NB4 (cell line): ENCODE measurements at places on chromosomes 6 and 20.

DNA sequence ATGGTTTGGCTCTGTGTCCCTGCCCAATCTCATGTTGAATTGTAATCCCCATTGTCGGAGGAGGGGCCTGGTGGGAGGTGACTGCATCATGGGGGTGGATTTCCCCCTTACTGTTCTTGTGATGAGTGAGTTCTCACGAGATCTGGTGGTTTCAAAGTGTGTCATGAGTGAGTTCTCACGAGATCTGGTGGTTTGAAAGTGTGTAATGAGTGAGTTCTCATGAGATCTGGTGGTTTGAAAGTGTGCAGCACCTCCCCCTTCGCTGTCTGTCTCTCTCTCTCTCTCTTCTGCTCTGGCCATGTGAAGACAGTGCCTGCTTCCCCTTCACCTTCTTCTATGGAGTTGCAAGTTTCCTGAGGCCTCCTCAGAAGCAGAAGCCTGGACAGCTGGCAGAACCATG is 87.6 kb downstream of the MYLK4 start:
- peak; percentile 49 for DNase-seq

DNA sequence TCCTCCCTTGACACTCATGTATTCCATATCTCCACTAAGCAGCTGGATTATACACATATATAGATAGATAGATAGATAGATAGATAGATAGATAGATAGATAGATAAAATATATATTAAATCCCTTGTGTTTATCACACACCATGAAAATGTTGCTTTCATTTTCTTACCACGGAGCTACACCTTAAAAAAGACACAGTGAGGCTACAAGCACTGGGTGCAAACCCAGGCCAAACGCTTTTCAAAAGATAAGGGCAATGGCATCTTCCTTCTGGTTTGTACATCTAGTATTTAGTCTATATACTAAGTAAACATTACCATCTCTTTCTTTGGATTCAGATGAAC is 377.1 kb downstream of the ESR1 start:
- DNase-seq = no peak

DNA sequence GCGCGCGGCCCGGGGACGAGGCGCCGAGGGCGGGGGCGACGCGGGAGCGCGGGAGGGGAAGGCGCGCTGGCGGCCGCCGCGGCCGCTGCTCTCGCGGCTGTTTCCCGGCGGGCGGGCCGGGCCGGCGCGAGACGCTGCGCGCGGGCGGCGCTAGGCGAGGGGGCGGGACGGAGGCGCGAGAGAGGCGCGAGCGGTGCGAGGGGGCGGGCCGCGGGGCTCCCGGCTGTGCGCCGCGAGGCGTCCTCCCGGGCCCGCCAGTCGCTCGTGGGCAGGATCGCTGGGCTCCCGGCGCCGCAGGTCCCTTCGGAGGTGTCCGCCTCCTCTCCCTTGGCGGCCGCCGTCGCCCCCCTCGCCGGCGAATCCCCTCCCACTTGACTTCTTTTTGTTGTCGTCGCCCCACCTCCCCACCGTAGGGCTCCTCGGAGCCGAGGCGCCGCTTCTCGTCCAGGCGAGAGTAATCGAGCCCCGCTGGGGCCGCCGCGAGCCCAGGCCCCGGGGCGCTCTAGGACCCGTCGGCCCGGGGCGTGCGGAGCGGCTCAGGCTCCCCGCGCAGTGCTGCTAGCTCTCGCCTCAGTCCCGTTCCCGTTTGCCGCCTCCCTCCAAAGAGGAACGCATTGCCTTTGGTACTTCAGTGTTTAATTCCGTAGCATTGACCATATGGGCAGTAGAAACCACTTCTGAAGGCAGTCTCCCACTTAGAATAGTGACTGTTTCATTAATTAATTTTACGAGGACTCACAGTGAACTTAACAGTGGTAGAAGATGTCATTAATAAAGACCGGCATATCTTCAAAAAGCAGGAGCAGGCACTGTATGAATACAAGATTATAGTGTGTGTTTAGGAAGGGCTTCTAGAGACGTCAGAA is at the start of gene RANBP9:
RANBP9 (minus strand) TSS at position 103 of the 866 bp plus-strand sequence. CDS start 330 bp downstream, outside the sequence.
- DNase-seq = peak; percentile 94

DNA sequence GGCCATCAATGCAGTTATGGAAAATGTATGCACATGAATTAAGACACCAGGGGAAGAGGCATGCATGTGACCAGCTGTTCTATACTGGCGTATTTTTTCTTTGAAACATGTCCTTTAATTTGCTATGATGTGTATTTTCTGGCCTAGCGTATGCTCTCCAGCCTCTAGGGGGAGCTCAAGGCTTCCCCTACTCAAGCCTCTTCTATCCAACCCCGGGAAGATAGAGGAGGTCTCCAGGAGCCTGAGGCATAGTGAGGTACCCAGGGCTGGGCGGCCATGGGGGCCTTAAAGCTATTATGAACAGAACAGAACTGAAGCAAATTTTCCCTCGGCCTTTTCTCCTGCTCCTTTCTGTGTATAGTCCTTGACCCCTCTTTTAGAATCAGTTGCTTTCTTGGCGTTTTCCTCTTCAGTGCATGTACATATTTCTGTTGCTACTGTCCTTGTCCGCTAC is 528.9 kb downstream of the MAFB start:
- peak; percentile 80 for DNase-seq

DNA sequence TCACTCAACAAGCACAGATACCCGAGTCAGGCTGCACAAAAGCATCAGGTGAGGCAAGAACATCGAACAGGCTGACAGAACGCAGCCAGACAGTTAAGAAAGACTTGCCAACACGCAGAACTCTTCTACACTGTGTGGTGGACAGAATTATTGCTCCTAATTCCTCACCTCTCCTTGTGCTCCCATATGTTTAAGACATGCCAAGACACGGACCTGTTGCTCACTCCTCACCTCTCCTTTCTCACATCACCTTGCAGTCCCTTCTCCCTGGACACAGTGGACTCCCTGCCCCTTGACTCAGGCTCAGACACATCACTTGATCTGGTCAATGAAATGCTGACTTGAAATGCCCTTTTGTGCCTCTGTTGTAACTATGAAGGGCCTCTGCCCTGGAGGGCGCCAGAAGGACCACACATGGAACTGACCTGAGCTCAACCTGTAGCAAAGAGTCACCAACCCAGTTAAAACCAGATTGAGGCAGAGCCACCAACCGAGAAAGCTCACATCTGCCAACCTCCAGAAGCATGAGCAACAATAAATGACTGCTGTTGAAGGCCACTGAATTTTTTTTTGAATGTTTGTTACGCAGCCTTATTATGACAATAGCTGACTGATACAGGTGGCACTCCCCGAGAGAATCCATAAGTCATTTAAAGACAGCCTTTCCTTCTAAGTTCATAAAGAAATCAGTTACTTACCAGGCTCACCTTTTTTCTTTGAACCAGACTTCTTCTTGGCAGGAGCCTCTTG is 24.0 kb downstream of the RRBP1 start:
- DNase-seq = no peak

DNA sequence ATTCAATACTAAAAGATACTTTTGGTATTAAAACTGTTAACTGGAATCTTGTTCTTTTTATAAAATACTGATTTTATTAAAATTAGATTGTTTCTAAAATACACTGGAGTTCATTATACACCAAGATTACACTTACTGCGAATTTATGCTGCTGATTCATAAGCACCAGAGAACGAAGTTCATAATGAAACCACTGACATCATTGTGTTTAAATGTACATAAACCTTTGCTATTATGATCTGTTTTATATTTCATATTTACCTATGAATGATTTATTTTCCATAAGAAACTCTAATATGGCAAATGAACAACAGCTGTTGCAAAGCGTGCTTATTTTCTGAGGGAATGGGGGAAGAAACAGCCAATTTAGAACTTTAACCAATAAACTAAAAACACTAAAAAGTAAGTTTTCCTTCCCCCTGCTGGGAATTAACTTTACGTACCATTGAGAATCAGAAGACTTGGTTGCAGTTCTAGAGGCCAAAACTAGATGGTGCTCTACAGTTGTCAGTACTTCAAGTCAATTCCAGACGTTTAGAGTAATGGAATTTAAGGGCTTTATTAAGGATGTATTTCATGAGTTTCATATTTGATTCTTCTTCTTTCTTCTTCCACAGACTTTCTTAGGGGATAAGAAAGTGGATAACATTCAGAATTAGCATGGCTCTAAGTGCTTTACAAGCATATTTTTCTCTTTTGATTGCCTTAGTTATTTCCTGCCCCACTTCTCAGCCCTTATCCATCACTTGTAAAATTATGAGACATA is 30.8 kb upstream of the COL19A1 start:
- peak; percentile 65 for DNase-seq

GRCh38 chr6:91716361-91716760 is 1129.5 kb upstream of the MAP3K7 start:
- no peak for DNase-seq

DNA sequence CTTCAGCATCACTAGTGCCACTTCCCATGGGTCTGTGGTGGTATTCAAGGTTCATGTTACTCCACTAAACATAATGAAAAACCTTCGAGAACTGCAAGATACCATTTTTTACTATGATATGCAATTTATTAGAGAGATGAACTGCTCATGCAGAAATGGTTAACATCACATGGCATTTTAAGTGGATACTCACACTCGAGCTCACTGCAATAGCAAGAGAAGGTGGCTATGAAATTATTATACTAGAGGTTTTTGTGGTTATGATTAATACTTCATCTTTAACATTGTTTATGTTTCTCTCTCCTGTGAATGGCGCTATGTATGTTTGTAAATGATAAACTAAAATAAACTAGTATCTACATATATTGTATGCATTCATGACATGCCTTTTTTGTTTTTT is 35.1 kb downstream of the SCAF8 start:
- DNase-seq = no peak

DNA sequence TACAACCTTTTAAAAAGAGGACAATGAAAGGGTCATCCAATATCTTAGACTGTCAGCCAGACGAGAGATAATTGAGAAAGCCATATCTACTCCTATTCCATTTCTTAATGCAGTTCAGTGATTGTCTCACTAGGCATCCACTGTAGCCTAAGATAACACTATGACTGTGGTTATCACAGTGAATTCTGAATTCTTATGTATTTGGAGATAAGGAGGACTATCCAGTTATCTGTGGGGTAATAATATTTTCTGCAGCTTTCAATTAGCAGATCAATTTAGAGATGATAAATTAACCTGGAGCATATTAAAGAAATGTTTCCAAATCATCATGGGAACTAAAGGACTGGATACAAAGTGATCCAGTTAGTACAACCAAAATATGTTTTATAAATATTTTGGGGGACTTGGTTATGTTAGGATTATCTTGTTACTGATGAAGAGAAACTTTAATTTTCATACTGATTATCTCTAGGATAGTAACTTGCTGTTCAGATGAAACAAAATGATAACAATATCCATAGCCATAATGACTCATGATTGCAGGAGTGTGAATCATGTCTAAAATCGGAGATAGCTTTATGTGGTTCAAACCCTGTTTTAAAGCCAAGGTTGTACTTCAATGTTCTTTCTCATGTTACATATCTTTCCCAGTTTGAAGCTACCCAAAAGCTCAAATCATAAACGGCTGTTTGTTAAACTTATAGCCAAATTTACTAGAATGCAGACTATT is 1152.0 kb downstream of the HACE1 start:
- no peak for DNase-seq

GRCh38 chr6:111564482-111564945 is 41.2 kb downstream of the TRAF3IP2 start:
- DNase-seq = peak; percentile 43

DNA sequence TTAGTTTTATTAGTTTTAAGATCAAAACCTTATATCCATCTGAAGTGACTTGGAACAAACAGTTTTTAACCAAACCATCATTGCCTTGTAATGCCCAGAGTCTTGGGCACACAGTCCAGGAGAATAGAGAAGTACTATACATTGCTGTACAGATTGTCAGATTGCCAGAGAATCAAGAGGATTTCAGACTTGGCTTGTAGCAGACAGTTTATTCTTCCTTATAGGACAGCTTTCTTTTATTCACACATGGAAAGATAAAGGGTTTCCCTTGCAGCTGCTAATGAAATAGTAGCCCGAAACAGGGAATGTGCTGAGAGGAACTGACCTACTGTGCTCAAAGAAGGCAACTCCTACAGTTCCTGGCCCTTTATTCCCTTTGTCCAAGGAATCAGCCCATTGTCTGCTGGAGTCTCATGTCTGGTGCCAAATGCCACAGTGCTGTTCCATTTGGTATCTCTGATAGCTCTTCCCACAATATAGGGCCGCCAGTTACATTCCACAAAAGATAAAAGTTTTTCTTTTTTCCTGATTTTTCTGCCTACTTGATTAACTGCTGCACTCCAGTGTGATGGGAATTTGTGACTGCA is 30.6 kb downstream of the DCBLD1 start:
- no peak for DNase-seq

DNA sequence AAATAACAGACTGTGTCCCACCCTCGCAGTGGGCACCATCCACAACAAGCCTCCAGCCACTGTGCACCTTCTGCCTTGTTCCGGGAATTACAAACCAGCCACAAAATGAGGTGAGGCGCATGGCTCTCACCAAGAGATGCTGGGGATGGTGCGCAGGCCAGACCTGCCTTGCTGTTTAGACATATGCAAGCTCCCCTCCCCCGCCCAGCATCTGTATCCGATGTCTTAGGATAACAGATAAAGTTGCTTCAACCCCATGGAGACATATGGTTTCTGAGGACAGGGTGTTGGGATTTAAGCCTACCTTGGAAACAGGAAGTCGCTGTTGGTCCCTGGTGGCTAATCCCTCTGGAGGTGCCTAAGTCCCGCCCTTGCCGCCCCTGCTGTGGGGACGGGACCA is 50.4 kb upstream of the MPC1 start:
- DNase-seq = no peak

DNA sequence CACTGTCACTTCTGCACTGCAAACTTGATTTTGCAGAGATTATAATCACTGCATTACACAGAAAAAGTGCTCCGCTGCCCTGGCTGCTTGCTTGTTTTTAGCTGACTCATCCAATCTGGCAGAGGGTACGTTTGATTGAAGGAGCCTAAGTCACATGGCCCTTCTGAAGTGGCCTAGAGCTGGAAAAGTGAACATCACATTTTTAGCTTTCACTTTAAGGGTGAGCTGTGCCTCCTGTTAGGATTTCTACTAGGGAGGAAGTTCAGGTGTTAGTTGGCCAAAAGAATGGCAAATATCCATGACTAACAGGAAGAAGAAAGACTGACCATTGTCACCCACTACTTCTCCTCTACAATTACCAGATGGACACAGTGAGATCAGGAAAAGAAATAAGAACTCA is 889.1 kb upstream of the MAP3K7 start:
- DNase-seq = no peak

DNA sequence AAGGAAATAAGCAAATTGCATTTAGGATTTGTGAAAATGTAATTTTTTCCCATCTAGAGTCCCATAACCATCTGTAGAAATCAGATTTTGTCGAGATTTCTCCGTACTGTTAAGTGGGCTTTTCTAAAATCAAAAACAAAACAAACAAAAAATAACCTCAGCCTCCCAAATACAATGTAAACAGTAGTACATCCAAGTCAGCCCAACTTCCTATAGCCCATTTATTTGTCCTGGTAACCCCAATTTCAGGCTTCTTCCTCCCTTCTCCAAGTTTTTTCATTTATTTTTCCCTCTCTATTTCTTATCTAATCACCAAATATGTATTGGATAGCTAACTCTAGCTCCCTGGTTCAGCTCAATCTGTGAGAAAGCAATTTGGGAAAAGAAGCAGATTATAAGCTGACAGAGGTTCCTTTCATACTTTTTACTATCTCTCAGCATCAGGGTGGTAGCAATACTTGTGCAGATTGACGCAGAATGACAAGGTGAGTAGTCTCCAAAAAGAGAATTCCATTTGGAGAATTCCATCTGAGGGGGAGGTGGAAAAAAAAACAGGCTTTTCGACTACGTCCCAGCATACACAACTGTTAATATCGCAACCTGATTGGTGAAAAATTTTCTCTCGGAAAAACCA is 132.6 kb upstream of the BTN3A2 start:
- no peak for DNase-seq

- no peak for DNase-seq
These were observed 974.0 kb upstream of the GJE1 start for GRCh38 chr6:141158740-141159139.

- DNase-seq = no peak
These were observed 38.6 kb upstream of the NXT1 start for GRCh38 chr20:23311947-23312506.
